ENCODE measurements at places on chromosomes 2 and 18.
A peak's percentile ranks its signal among the peaks of the same experiment; 100 is the strongest.

- DNase-seq: peak; percentile 7
Observed at GRCh38 chr2:74653589-74653984, 460 bp upstream of the SEMA4F start.

GRCh38 chr2:19748073-19748375 lies 153.8 kb downstream of the TTC32 start:
- DNase-seq: no peak

DNA sequence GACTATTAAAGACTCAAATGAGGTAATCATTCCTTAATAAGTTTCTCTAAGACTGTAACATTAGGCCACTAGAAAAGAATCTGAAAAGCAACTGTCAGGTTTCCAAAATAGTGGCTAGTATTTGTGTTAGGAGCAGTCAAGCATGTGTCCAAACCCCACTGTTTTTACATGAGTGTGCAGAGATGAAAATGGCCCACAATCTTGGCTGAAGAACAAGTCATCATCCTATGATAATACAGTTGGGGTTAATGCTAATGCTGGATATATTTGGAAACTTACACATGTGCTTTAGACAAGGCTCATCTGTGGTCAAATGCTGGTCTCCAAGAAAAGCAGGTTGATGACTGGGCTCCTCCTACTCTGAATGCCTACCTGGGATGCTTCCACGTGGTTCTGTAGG lies 73.6 kb downstream of the MAIP1 start:
- no peak for DNase-seq

DNA sequence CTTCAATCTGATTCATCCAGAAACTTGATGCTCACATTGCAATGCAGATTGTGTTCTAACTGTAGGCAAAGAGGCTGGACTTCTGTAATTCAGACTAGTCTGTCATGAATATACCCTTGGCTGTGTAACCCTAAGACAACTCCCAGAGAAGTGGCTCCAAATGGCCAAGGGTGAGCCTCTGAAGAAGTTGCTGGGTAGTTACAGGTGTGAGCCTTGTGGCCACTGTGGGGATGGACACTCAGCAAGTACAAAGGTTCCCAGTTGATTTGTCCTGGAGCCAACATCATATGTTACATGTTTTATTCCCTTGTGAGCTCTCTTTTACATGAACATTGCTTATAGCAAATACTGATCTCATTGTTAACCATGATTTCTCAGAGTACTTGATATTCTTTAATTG lies 94.8 kb upstream of the KCNJ3 start:
- DNase-seq: no peak

Measured in G401 (cell line).